ENCODE measurements at places on chromosomes 12 and 14.

- DNase-seq: peak; percentile 42
These were observed at the start of gene BCL11B for GRCh38 chr14:99271951-99272631. Gene BCL11B, minus strand, starts transcription at chr14:99272197. Its CDS starts 979 bp downstream, at chr14:99271218.

GRCh38 chr12:89180496-89180895 lies 171.8 kb downstream of the DUSP6 start:
- DNase-seq: no peak

- DNase-seq: peak; percentile 82
These were observed 75.2 kb upstream of the PLEKHG3 start for GRCh38 chr14:64628940-64629408.

DNA sequence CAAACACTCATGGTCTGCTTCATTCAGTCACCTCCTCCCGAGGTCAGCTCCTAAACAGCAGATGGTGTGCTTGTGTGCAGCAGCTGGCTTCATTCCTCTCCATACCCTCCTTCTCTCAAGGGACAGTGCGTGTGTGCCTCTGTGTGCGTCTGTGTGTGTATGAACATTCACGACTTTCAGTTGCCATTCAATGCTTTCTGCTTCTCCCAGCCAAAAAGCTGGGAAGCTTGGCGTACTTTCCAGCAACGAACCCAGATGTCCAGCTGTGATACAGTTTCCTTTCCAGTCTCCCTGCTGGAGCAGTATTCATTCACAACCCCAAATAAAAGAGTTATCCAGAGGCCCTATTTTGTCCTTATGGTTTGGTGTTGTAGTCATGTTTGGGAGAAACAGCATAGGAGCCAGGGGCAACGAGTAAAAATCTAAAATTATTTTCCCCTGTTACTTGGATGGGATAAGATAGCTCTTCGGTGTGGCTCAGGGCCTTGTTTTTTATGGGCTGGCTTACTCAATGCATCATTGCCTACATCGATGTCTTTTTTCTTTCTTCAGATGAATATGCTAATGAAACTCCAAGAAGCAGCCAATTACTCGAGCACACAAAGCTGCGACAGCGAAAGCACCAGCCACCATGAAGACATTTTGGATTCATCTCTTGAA lies 379.3 kb downstream of the NAV3 start:
- DNase-seq: no peak

- no peak for DNase-seq
These were observed 89.7 kb downstream of the NUMB start for GRCh38 chr14:73368616-73369015.

DNA sequence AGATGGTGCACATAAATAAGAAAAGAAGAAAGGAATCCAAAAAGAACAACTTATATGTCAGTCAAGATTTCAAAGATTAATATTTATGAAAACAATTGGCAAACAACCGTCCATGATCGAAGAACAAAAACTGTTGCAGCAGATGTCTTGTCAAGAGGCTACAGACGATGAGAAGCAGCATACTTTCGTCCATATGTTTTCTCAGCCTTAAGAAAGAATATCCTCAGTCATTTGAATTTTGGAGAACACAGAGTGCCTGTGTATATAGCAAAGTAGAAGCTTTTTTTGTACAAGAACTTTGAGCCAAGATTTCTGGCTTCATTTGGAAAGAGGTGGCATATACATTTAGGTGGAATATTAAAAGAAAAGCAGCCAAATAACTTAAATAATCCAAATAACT lies 297.2 kb downstream of the ITPR2 start:
- DNase-seq: no peak

Measured in amniotic stem cell (primary cell).